Dermis blood vessel endothelial cell (primary cell): ENCODE measurements at places on chromosomes 5 and 9. TPM values are rescaled to one million over a fixed set of nuclear protein-coding genes. Genes with fewer than 3 reads are reported as not detected.
A peak's percentile ranks its signal among the peaks of the same experiment; 100 is the strongest.

DNA sequence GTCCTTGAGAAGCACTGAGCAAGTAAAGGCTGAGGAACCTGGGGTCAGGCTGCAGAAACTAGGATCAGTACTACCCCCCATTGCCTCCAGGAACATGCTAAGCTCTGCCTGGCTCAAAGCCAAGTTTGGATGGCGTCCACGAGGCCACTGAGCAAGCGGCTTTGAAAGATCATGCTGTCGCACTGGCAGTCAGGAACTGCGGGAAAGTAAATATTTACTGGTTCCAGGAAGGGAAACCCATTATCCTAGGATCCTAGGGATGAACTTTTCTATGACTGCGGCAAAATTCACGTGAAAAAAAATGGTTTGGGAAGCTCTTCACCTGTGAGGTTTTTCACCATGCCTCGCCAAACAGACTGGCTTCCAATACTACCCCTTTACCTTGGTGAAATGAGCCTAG lies 75.3 kb upstream of the PJA2 start:
- peak; percentile 56 for DNase-seq

GRCh38 chr5:149959406-149960236 lies 937 bp upstream of the SLC26A2 start:
- peak; percentile 84 for DNase-seq

DNA sequence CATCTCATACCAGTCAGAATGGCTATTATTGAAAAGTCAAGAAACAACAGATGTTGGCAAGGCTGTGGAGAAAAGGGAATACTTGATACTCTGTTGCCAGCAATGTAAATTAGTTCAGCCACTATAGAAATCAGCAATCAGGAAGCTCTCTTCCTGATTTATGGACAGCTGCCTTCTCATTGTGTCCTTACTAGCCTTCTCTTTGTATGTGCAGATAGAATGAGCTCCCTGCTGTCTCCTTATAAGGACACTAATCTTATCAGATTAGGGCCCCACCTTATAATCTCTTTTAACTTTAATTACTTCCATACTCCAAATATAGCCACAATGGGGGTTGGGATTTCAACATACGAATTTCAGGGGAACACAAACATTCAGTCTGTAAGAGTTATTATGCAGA lies 38.0 kb downstream of the KCNV2 start:
- peak; percentile 26 for DNase-seq

Gene WHRN
- total RNA-seq: 0.09 and 0.17 TPM in 2 replicates

GRCh38 chr5:178478370-178478769 lies 111.8 kb downstream of the COL23A1 start:
- no peak for DNase-seq
